ENCODE measurements at places on chromosomes 2 and 18.

DNA sequence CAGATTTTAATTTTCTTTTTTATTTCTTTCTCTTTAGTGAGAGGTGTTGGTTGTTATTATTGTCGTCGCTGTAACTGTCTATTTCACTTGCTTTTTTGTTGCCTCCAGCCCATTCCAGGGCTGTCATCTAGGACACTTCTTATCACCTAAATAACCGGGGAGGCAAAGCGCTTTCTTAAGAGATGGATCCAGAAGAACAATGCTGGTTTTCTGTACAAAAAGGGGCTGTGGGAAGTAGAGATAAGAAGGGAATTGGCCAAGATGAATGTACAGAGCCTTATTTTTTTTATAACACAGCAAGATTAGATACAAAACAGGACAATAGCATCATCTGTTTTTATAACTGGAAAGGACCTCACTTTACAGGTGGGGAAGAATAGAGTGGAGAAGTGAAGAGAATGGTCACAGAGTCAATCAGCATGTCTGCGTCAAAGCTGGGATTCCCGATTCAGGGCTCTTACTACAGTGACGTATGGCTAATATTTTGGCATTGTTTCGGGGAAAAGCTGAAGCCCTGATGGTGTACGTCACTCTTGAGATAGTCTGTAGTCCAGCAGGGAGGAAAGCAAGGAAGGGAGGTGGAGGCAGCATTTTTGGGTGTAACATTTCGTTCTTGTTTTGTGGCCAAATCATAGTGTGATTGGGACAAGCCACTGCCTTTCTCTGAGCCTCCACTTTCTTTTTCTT lies 23.2 kb downstream of the IL1B start:
- no peak for DNase-seq

DNA sequence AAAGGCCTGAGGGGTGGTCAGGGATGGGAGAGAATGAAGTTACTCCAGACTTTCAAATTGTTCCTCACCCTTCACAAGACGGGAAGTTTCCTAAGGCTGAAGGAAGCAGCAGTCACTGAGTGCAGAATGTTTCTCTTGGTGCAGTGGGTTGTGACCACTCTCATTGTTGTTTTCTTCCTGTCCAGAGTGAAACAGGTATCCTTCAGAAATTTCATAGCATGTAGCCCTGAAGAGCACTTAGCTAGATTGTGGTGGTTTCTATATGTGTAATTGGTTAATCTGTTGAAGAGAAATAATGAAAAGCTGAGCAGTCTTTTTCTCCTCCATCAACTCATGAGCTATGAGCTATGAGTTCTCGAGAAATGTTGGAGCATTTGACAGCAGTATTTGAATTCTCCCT lies 96.8 kb downstream of the GPD2 start:
- no peak for DNase-seq

- DNase-seq: no peak
Observed at GRCh38 chr2:69789175-69789721, 40.2 kb upstream of the GMCL1 start.

DNA sequence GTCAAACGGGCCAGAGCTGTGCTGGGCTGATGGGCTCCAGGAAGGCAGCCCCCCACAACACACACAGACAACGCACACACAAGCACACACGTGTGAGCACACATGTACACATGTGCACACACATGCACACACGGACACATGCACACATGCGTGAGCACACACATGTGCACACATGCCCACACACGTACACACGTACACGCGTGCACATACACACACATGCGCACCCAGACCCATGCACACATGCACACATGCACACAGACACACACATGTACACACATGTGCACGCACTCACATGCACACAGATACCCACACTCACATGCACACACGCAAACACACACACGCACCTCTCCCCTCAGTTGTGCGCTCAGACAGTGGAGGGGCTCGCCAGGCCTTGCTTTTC lies 31.2 kb upstream of the HPCAL1 start:
- no peak for DNase-seq

GRCh38 chr2:121095257-121096080 lies 189.5 kb downstream of the TFCP2L1 start:
- DNase-seq: no peak

DNA sequence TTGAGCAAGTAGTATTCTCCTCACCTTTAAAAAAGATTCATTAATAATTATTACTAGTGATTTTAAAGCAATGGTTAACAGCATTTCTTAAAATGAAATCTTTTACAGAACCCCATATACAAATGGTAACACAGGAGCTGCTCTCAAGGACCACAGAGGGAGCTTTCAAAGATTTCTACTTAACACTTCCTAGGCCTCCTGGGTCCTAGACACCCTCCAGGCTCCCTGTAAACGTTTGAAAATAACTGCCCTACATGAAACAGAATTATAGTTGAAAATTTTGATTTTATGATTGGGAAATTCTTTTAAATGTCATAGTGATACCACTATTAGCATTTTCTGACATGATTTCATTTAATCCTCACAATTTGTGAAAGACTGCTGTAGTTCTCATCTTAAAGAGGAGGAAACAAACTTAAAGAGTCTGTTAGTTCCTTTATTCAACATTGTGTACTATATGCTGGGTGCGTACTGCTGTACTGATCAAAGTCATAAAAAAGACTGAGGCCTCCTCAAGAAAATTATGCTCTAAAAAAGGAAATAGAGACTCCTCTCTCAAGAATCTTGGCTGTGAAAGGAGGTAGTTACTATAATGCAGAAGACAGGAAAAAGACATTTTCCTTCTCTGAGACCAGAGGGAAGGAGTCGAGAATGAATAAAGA lies 10.6 kb downstream of the CUL3 start:
- no peak for DNase-seq

GRCh38 chr2:3585261-3586109 lies 9.4 kb upstream of the COLEC11 start:
- no peak for DNase-seq

DNA sequence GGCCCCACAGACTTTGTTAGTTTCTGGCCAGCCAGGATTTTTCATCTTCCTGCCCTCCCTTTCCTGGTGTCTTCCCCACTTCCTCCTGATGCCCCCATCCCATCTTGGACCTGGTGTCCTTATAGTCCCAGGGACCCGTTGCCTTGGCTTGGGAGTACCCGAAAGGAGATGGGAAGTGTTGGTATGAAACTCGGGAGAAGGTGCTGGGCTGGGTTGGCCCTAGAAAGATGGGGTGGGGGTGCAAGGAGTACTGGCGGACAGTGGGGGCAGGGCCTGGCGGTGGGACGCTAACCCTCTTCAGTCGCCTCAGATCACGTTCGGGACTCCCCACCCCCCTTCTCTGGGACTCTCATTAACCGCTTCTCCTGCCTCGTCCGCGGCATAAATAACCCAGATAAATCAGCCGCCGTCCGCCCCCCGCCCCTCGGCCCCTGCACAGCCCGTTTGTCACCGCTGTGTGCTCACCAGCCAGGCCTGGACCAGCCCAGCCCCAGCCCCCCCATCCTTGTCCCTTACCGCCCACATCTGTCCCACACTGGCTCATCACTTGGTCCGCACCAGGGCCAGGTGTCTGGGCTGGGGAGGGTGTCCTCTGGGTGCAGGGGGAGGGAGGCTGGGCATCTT lies 3.7 kb upstream of the ASIC4 start:
- no peak for DNase-seq

DNA sequence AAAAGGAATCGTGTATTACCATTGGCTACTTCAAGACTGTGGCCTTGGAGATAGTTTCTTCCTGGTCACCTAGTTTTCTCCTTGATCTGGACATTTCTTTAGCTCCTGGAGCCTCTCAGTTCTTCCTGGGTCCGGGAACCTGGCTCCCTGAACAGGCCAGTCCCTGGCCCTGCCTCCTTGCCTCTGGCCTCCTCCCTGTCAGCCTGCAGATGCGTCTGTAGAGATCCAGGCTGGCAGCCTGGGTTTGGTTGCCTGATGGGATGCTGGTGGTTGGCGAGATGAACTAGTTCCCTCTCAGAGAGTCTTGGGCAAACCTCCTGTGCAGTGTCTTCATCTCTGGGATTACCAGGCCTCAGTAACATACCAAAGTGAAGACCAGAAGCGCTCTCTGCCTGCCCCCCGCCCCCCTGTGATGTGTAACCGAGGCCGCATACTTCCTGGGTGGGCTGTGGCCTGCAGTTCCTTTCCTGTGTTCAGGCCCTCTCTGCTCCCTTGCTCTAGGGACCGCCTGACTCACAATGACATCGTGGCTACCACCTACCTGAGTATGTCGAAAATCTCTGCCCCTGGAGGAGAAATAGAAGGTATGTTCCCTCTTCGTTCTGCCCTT lies 85.4 kb downstream of the DYSF start:
- DNase-seq: no peak

DNA sequence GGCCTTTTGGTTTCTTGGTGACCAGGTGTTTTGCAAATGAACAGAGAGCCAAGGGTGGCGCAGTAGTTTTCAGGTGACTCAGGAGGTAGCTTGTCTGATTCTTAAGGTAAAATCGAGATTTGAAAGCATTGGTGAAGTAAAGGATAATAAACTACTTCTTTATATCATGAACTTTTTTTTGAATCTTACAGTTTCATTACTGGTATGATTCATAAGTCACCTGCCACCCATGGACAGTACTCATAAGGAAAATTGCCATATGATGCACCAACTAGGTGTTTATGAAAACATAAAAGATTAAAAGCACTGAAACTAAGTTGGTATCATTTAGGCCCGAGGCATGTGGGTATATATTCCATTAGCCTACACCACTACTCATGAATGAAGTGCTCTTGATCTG lies 84.1 kb upstream of the MGAT5 start:
- peak; percentile 43 for DNase-seq

DNA sequence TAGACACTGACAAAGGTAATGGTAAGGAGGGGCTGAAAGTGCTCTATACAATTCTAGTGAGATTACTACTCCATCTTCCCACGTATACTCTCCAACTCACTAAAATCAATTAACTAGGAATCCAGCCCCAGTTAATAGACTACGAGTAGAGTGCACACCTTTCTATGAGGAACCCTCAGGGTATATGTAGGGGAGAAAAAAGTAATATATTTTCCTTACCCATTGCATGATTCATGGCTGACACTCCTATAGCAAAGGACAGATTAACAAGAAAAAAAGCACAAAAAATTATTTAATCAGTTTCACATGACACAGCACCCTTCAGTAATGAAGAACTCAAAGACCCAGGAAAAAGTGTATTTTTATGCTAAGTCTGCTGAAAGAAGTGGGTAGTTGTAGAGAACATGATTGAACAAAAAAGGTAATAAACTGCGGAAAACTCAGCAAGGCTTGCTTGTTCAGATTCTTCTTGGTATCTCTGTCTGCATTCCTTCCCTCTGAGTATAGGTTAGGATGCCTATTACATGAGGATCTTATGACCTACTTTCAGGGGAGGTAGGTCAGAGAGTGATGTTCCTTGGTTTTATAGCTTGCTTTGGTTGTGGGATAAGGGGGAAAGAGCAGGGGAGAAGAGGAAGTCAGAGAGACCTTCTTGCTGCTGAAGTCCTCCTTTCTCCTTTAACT lies 342.0 kb upstream of the DLGAP1 start:
- DNase-seq: no peak

DNA sequence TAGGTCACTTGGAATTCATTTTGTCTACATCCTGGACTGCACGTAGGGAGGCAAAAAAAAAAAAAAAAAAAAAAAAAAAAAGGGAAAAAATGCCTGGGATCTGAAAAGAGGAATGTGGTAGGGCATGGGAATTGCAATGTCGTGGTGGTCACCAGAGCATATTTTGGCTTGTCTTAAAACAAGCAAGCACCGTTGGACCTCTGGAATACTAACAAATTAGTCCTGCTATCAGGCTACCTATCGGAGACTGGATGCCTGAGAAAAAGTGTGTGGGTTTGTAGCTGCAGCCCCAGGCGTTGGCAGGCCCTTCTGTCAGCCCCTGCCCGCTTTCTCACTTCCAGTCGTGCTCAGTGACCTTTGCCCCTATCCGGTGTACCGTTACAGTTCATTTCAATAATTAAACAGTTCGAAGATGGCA lies 588.5 kb upstream of the ZEB2 start:
- no peak for DNase-seq

DNA sequence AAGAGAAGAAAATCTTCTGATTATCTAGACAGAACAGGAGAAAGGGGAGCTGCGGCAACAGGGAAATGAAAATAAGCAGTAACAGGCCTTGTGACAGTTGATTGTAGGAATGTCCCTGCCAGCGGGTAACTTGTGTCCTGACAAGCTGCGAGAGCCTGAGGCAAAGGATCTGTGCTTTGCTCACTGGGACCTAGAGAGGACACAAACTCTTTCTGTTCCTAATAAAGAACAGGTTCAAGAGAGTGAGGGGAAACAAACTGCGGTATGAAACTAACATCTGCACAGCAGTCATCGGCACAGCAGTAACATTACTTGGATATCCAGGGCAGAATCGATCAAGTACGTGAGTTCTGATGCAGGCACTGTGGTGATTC lies 103.7 kb upstream of the THOC1 start:
- no peak for DNase-seq

DNA sequence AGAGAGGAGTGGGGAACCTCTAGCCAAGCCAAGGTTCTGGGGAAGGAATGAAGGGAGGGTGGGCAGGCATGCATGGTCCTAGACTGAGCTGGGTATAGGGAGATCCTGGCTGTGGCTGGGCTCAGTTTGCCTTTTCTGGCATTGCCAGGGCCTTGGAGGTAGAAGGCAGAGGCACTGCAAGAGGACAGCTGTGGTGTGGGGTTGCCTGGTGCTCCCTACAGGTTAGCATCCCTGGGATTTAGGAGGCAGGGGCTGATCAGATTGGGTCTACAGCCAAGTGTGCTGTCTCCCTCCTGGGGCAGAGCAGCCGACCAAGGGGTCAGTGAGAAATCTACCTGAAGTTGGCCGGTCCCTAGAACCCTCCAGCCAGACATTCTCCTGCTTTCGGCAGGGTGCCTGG lies 15.9 kb downstream of the ABCG8 start:
- no peak for DNase-seq

GRCh38 chr2:224930124-224930523 lies 112.1 kb downstream of the DOCK10 start:
- DNase-seq: no peak

GRCh38 chr2:88521445-88522073 lies 69.1 kb upstream of the FOXI3 start:
- DNase-seq: no peak

DNA sequence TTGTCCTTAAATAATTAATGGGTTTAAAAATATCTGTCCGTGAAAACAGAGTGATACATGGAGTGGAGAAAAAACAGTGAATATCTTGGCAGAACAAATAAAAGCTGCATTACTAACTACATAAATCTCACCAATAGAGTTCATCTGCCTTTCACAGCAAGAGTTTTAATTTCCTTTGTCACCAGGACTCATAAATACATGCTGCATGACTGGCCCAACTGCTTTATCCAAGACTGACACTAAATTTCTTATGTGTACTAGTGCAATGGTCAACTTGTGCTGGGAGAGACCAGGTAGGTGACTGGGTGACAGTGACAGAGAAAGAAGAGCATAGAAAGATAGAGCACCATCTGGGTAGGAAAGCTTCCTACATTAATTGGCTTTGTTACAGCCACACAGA lies 402.8 kb downstream of the RAD51AP2 start:
- DNase-seq: no peak

GRCh38 chr2:196635156-196635555 lies 4.4 kb upstream of the CCDC150 start:
- DNase-seq: no peak

- peak; percentile 71 for DNase-seq
Observed at GRCh38 chr18:2570772-2571199, 519 bp downstream of the METTL4 start.

- no peak for DNase-seq
Observed at GRCh38 chr2:66872986-66873754, 438.2 kb downstream of the MEIS1 start.

GRCh38 chr2:122023059-122023864 lies 267.8 kb downstream of the TSN start:
- DNase-seq: no peak

- DNase-seq: no peak
Observed at GRCh38 chr2:27298391-27299080, 9.7 kb downstream of the UCN start.
